ENCODE measurements at places on chromosomes 16 and 17.

DNA sequence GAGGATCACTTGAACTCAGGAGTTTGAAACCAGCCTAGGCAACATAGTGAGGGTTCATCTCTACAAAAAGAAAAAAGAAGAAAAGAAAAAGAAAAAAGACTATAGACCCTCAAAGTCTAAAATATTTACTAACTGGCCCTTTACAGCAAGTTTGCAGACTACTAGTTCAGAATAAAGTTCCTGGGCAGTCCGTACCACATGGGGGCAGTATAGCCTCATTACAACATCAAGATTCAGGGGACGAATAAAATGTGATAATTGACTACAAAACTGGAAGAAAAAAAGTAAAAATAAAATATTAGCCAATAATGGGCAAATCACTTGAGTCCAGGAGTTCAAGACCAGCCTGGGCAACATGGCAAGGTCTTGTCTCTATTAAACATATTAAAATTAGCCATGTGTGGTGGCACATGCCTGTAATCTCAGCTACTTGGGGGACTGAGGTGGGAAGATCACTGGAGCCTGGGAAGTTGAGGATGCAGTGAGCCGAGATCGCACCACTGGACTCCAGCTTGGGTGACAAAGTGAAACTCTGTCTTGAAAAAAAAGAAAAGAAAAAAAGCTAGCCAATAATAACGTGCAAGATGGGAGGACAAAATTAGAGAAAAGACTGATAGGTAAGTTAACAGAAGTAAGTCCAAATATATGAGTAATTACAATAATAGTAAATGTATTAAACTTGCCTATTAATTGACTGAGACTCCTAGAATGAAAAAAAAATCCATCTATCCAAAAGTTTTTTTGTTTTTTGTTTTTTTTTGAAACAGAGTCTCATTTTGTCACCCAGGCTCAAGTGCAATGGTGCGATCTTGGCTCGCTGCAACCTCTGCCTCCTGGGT lies 129.4 kb upstream of the SEC14L1 start:
- DNase-seq = no peak

DNA sequence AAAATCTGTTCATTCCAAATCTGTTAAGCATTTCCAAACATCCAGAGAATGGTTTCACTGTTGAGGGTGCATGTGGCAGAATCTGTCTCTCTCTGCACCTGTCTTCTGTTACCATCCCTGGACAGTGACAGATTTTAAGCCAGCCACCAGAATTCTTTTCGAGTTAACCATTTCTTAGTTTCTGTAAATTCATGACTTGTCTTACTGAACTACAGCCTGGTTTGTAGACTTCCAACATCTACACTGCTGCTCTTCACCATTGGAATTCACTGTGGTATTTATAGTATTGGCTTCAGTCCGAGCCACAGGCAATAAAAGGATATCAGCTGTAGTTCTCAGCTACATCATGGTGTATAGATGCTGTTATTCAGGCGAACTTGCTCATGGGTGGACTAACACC lies 47.6 kb downstream of the GOSR1 start:
- DNase-seq = no peak

- no peak for DNase-seq
Observed at GRCh38 chr17:60529806-60530205, 3.8 kb upstream of the APPBP2 start.

GRCh38 chr16:23742766-23743165 lies 12.1 kb upstream of the CHP2 start:
- no peak for DNase-seq

DNA sequence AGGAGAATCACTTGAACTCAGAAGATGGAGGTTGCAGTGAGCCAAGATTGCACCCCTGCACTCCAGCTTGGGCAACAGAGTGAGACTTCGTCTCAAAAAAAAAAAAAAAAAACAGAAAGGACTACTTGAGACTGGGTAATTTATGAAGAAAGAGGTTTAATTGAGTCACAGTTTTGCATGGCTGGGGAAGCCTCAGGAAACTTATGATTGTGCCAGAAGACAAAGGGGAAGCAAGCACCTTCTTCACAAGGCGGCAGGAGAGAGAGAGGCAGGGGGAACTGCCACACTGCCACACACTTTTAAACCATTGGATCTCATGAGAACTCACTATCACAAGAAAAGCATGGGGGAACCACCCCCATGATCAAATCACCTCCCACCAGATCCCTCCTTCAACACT lies 9.0 kb upstream of the MILR1 start:
- no peak for DNase-seq

- DNase-seq = no peak
Observed at GRCh38 chr17:39619786-39620101, 7.0 kb upstream of the PPP1R1B start.

DNA sequence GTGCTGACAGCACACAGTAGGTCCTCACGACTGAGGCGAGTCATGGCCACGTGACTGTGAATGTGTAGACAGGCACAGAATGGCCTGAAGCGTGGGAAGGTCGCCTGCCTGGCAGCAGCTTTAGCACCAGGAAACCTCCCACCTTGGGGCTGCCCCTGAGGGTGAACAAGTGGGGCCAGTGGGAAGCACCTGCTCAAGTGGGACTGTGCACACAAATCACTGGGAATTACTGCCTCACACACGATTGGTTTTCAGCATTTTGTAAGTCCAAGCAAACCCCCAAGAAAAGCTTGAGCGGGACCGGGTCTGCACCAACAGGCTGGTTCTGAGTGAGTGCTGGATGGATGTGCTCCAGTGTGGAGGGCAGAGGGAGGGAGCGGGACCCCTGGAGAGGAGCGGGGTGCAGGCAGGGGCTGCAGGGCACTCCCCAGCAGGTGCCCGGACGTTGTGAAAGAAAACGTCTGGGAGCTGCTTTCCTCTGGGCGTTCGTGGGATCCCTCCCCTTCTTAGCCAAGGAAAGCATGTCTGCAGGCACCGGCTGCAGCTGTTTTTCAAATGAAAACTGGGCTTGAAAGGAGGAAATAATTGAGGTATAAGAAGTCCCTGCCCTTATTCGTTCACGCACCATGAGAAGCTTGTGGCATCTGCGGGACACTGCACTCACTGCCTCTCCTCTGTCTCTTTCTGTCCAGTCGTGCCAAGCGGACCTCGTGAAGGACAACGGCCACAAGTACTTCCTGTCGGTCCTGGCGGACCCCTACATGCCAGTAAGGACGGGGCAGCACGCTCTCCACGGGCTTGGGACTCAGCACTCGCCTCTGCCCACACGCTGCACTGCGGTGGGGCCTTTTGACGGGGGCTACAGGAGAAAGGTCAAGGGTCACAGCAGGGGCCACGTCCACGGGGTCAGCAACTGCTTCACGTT lies 111.7 kb upstream of the CHMP6 start:
- DNase-seq = no peak

DNA sequence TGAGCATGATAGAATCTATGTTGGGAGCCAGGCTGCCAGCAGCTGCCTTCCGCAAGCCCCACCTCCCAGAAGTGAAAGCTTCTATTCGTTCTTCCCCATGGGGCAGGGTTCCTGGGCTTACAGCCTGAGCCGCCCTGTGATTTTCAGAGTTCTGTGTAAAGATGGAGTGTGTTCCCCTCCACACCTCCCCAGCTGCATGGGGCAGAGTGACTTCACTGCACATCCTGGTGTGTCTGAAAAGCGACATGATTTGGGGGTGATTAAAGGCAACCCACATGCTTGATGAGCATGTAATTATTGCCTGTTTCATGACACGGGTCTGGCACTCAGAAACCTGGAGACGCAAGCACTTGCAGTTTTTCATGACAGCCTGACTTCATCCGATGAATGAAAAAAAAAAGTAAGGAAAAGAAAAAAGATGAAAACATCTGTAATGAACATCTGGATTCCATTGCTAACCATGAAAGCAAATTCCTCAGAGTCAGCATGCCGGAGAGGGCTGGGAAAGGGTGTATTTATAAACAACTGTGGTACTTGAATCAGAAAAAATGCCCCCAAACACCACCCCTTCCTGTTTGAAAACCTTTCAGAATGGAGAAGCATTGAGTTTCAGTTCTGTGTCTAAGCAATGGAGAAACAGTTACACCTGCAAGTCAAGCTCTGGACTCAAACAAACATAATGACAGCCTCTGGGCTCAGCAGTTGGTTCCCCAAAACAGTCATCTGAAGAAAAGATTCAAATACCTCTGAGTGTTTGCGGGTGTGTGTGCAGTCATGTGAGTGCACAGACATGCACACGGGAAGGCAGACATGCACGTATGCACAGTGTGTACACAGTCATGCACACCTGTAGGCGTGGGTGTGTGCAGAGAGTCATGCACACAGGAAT lies 266.0 kb downstream of the ENGASE start:
- DNase-seq = no peak

DNA sequence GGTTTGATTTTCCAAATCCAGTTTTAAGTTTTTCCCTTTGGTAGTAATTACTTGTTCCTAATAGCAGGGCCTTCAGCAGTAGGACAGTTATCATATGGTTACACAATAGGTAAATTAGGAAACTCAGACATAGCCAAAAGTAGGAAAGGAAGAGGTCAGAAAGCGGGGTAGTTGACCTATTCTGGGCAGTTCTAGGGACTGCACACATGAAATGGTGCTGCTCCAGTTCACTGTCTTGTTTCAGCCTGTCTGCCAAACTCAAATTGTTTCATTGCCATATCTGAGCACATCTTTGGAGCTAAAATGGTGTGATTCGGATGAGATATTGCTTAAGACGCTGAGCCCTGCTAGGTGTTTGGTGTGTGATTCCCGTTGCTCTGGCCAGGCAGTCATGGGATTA lies 56.7 kb downstream of the TANGO6 start:
- no peak for DNase-seq

DNA sequence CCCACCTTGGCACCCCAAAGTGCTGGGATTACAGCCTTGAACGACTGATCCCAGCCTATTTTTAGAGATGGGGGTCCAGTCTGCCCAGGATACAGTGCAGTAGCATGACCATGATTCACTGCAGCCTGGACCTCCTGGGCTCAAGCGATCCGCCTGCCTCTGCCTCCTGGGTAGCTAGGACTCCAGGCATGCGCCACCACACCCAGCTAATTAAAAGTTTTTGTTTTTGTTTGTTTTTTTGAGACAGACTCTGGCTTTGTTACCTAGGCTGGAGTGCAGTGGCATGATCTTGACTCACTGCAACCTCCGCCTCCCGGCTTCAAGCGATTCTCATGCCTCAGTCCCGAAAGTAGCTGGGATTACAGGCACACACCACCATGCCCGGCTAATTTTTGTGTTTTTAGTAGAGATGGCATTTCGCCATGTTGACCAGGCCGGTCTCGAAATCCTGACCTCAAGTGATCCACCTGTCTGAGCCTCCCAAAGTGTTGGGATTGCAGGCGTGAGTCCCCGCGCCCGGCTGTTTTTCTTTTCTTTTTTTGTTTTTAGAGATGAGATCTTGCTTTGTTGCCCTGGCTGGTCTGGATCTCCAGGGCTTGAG lies 2.3 kb upstream of the PAFAH1B1 start:
- DNase-seq = no peak

- peak; percentile 95 for DNase-seq
Observed at GRCh38 chr16:67226804-67227566, at the start of gene TMEM208. TMEM208 (plus strand) TSS chr16:67227130; CDS start chr16:67227219, 89 bp downstream.

GRCh38 chr17:28908640-28909167 lies 5.8 kb upstream of the DHRS13 start:
- no peak for DNase-seq

DNA sequence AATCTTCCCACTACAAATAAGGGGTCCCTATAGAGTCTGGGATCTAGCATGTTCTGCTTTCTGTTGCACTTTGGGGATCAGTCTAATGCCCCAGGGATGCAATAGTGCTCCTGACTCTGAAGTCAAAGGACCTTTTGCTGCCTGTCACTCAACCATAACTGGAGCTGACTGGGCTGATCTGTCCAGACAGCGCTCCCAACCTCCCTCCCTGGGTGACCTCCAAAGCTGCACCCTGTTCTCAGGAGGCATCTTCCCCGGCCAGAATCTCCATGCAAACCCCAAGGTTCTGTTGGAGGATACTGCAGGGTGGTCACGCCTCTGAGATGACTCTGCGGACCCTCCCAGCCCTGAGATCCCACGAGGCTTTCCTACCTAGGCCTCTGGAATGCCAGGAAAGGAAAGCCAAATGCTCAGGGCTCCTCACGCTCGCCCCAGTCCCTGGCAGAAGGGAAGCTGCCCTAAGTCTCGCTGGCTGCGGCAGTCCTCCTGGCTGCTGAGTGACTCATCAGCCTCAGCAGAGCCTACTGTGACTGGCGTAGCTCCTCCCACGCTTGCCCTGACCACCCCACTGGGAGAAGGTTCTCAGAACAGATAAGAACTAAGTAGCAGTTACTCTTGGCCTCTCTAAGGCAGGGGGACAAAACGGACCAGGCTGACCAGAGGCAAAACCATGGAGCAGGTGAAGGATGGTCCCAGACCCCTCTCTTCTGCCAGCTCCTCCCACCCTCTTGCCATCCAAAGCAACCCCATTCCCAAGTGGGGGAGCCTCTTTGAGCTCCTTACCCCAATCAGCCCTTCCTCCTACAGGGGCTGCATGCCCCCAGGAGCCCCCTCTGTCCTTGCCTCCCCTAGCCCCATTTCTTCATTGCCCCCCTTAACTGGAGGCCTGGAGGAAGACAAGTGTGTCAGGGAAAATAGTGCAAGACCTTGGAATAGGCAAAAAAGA lies 124.1 kb upstream of the TNRC6C start:
- peak; percentile 79 for DNase-seq

GRCh38 chr16:78778101-78779004 lies 678.9 kb downstream of the WWOX start:
- DNase-seq = no peak

- DNase-seq = peak; percentile 53
Observed at GRCh38 chr16:84989749-84990620, 21.4 kb downstream of the ZDHHC7 start.
